Stimulated activated CD8-positive, alpha-beta memory T cell treated with anti-CD3 and anti-CD28 coated beads, Interleukin-4, amount 100 ng/mL, for 1 hour (primary cell): ENCODE measurements at places on chromosomes 4 and X.

GRCh38 chr4:31678356-31678755, 958.2 kb downstream of the PCDH7 start:
- DNase-seq = no peak

- no peak for DNase-seq
Measured at GRCh38 chrX:3161681-3162080, 120.4 kb downstream of the ARSF start.

DNA sequence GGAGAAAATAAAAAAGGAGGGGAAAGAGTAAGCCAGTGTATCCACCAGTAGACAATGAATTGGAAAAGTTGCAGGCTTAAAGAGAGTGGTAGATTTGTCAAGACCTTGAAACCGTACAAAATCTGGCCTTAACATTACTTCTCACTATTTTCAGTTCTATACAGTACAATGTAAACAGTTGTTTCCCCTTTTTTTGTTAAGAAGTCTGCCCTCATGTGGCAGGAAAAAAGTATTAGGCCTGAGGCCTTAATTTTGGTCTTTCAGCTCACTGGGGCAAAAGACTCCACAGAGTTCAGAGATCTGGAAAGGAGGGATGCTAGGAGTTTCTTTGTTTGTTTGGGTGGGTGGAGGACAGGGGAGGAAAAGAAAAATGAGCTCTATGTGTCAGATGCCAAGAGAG, 92.8 kb upstream of the CCDC160 start:
- no peak for DNase-seq

DNA sequence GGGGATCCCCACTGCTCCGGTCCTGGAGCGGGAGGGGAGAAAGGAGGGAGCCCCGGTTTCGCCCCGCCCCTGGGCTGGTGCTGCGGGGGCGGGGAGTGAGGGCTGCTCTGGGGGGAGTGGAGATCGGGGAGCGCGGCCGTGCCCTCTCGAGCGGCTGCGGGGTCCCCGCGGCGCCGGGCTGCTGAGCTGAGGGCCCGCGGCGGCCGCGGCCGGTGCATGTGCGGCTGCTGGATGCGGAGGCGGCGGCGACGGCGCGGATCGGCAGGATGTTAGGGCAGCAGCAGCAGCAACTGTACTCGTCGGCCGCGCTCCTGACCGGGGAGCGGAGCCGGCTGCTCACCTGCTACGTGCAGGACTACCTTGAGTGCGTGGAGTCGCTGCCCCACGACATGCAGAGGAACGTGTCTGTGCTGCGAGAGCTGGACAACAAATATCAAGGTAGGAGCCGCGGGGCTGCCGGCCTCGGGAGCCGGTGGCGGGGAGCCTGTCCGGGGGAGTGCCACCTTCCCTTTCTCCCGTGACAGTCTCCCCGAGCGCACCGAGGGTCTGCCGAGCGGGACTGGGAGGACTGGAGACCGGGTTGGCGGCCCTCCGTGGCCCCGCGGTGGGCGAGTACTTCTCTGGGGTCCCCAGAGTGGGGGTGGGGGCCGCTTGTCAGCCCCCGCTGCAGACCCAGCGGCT, at the start of gene ING2:
TSS of gene ING2 (plus strand) at position 129 of the 681 bp plus-strand sequence. CDS start at position 267, 138 bp downstream.
- DNase-seq = no peak

GRCh38 chrX:77060572-77060971, 386.6 kb upstream of the FGF16 start:
- DNase-seq = no peak

DNA sequence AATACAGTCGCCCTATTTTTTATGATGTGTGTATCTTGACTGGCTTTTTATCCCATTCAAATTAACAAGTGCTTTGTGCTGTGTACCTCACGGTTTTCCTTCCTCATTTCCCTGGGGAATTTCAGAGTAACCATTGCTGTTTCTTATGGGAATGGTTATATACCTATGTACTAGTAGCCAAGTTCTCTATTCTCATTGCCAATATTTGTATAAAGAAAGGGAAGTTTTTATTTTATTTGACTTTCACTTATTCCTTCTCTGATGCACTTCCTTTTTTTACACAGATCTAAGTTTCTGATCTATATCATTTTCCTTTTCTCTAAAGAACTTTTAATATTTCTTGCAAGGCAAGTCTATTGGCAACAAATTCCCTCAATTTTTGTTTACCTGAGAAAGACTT, 181.3 kb downstream of the SOWAHB start:
- DNase-seq = no peak

GRCh38 chr4:172035562-172035961, 222.4 kb downstream of the GALNTL6 start:
- no peak for DNase-seq

DNA sequence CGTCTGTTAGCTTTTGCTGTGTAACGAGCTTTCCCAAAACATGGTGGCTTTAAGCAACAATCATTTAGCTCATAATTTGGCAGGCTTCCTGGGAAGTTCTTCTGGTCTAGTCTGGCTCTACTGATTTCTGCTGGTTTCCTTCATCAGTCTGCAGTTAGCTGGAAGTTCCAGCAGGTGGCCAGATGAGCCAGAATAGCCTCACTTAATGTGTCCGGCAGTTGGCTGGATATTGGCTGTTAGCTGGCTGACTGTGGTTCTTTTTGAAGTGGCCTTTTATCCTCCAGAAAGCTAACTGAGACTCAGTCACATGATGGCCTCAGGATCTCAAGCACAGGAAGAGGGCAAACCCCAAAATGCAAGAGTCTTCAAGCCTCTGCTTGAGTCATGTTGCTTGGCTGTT, 34.9 kb downstream of the FTHL17 start:
- no peak for DNase-seq

GRCh38 chr4:55928846-55929245, 19.9 kb upstream of the CEP135 start:
- DNase-seq = no peak

DNA sequence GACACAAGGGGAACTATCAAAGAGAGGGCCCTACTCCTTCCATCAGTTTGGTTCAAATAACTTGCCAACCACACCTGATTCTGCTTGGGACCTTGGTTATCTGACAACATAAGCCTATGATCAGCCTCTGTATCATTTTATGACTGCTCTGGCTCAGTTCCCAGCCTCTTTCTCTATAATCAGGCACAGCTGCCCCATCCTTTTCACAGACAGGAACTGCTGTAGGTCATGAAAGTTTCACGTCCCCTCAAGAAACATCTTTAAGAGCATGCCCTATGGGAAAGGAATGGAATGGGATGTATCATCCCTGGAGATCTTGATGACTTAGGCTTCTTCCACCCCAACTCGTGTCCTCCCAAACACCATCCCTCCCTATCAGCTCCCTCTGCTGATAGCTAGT, 243.4 kb downstream of the AR start:
- DNase-seq = no peak

DNA sequence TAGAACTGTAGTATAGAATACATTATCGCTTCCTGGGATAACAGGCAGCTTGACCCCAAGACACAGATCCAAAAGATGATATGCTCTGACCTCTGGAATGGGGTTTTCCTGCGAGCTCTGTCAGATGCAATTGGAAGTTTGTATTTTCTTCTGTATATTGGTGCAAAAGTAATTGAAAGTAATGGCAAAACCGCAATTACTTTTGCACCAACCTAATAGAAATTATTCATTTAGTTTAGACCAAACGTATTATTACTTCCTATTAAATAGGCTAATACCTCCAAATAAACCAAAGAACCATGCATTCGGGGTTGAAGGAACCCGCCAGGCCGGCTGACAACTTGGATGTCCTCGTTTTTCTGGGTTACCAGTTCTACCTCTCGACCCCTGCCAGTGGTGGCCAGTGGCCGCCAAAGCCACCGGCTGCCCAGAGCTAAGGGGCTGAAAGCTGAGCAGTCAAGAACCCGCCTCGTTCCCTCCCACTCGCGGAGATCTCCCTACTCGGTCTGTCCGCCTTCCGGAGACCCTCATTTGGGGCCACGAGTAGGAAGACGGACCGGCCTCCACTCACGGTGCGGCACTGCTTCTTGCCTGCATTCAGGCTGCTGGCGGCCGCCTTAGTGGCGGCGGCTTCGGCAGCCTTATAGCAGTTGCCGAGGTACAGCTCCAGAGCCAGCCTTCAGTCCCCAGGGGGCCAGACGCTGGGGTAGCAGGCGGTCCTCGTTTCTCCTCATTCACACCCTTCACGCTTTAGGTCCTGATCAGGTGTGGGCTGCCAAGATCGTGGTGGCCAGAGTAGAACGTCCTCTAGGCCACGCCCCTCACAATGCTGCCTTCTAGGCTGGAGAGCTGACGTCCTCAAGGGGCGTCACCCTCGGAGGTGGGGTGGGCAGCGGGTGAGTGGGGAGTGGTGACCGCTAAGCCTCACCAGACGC, 121.9 kb downstream of the RBMX2 start:
- DNase-seq = no peak

- DNase-seq = no peak
Measured at GRCh38 chr4:184845367-184846021, 19.7 kb upstream of the ACSL1 start.

DNA sequence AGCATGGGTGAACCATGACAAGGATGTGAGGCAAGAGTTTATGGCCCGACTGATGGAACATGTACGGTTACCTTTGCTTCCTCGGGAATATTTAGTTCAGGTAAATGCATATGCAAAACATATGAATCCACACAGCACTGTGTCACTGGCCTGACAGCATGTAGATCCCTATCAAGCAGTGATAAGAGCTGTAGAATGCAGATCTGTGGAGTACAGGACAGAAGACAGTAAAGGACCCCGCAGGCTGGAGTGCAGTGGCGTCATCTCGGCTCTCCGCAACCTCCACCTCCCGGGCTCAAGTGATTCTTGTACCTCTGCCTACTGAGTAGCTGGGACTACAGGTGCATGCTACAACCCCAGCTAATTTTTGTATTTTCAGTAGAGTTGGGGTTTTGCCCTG, 29.8 kb upstream of the MSMO1 start:
- no peak for DNase-seq

- DNase-seq = no peak
Measured at GRCh38 chr4:650951-651883, 22.9 kb downstream of the ATP5ME start.

DNA sequence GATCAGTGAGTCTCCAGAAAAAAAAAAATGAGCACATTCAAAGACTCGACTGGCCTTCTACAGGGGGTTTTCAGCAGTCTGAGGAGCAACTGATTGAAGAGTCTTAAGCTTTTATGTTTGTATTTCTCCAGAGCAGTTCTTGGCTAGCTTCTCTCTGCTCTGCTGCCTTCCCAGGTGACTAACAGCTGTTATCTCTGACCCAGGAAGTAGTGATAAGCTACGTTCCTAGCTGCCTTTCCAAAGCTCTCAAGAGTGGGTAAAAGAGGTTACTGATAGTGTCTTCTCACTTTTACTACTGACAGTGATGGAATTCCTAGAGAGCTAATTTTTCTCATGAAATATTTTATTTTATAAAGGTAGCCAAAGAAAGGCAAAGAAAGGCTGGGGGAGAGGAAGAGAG, 66.6 kb downstream of the ENOX2 start:
- no peak for DNase-seq

- no peak for DNase-seq
Measured at GRCh38 chr4:155822572-155822971, 43.5 kb downstream of the ASIC5 start.
